ENCODE measurements at places on chromosomes 3 and 15.

DNA sequence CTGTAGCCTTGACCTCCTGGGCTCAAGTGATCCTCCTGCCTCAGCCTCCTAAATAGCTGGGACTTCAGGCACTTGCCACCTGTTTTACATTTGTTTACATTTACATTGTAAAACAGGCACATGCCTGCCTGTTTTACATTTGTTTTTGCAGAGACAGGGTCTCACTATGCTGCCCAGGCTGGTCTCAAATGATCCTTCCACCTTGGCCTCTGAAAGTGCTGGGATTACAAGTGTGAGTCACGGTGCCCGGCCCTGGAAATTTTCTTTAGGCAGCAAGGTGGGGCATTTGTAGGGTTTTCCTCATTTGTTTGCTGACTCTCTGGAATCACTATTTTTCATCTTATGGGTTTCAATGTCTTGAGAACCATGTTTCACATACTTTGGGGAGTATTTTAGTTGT is 25.0 kb downstream of the PIF1 start:
- no peak for DNase-seq

- no peak for DNase-seq
Measured at GRCh38 chr3:121295452-121295851, 250.3 kb downstream of the POLQ start.

GRCh38 chr3:114892131-114892879 is 254.8 kb downstream of the ZBTB20 start:
- no peak for DNase-seq

GRCh38 chr15:68205954-68206539 is 915 bp upstream of the CALML4 start:
- no peak for DNase-seq

DNA sequence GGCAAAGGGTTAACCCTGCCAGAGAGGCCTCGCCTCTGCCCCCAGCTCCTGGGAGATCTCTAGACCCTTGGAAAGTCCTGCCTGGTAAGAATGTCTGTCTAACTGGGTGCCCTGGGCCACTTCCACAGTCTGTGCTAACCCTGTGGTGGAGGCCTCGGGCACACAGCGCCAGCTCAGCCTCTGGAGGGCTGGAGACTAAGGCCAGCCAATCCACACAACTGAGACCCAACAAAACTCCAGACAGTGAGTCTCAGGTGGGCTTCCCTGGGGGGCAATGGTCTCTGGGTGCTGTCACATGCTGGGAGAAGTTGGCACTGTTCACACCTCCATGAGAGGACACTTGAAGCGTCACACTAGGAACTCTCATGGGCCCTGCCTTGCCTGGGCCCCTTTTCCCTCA is 19.5 kb downstream of the ZXDC start:
- DNase-seq, result peak; percentile 40

DNA sequence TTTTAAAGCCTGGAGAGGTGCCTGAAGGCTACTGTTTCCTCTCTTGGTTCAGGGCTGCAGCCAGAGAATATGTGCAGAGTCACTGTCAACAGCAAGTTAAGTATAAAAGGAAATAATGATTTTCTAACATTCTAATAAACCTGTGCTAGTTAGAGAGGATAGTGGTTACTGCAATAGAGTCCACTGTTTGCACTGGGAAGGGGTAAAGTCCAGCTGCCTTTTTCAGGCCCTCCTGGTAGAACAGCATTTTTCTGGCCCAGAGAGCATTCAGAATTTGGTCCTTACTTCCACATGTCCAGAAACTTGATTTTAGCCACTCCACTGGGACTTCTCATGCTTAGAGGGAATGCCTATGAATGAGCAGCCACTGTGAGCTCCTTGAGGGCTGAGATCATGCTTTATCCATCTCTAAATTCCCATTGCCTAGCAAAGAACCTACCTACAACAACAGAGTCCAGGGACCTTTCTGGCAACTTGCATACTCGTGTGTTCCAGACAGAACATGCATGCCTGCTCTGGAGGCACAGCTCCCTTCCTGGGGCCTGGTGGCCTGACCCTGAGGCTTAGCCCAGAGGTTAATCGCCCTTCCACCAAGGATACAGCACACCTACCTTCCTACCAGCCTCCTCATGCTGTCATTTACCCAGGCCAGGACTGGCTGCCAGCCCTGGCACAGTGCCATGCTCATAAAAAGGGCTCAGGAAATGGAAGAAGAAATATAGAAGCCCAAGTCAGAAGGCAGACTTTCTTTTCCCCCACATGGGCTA is 50.3 kb upstream of the ATP13A3 start:
- no peak for DNase-seq

- no peak for DNase-seq
Measured at GRCh38 chr15:43239732-43240491, 19.1 kb upstream of the EPB42 start.

DNA sequence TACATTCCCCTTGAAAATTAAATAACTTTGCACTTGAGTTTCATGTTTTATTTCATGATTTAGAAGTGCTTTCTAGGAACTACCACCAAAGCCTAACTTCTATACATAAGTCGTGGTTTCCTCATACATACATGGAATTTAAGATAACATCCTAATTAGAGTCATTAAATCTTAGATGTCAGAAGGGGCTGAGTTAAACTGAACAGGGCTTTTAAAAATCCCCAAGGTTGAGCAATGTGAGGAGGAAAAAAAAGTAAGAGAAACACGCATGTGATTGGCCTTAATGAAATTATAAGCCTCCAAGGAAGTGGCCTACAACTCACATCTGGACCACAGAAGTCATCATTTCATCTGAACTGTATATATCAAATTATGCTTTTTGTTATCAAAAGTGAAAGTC is 303.1 kb upstream of the SEMA6D start:
- no peak for DNase-seq

- DNase-seq, result no peak
Measured at GRCh38 chr3:74862476-74862875, 248.0 kb upstream of the CNTN3 start.

- no peak for DNase-seq
Measured at GRCh38 chr15:73560501-73561117, 72.6 kb downstream of the NPTN start.
